ENCODE measurements at places on chromosomes 13 and 19.

DNA sequence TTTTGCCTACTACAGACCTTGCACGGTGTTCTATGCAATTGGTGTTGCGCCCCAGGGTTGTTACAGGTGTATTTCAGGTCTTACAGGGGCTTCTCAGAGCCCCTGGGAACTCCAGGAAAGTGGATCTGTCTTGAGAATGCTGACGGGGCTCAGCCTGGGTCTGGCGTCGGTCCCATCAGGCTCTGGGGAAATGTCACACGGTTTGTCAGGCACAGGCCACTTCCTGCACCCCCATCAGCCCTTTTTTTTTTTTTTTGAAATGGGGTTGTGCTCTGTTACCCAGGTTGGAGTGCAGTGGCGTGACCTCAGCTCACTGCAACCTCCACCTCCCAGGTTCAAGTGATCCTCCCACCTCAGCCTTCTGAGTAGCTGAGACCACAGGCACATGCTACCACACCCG is 13.2 kb downstream of the CLEC4G start:
- DNase-seq: no peak

- no peak for DNase-seq
Observed at GRCh38 chr13:40311356-40312101, 354.9 kb downstream of the FOXO1 start.

- no peak for DNase-seq
Observed at GRCh38 chr13:106487129-106487528, 48.3 kb downstream of the EFNB2 start.

DNA sequence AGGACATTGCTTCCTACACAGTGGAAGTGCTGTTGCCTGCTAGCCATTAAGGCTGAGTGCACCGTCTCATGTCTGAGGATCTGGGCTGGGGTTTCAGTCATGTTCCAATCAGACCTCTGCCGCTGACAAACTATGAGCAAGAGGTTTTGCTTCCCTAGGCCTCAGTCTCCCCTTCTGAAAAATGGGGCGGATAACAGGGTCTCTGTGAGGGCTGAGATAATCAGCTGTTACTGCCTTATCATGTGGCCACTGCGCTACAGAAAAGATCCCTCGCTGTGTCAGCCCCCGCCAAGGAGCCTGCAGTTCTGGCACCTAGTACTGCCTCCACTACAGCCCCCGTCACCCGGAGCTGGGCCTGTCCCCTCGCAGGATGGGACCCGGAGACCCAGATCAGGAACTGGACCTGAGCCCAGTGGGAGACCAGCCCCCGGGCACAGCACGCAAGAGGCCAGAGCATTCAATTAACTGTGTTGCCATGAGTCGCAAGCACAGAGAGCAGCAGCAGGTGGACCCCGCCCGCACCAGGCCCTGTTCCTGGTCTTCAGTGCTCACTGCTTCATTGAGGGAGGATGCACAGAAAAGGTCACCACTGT is 3.0 kb upstream of the PNKP start:
- DNase-seq: no peak

GRCh38 chr13:112769615-112770014 is 79.8 kb downstream of the ATP11A start:
- DNase-seq: no peak

DNA sequence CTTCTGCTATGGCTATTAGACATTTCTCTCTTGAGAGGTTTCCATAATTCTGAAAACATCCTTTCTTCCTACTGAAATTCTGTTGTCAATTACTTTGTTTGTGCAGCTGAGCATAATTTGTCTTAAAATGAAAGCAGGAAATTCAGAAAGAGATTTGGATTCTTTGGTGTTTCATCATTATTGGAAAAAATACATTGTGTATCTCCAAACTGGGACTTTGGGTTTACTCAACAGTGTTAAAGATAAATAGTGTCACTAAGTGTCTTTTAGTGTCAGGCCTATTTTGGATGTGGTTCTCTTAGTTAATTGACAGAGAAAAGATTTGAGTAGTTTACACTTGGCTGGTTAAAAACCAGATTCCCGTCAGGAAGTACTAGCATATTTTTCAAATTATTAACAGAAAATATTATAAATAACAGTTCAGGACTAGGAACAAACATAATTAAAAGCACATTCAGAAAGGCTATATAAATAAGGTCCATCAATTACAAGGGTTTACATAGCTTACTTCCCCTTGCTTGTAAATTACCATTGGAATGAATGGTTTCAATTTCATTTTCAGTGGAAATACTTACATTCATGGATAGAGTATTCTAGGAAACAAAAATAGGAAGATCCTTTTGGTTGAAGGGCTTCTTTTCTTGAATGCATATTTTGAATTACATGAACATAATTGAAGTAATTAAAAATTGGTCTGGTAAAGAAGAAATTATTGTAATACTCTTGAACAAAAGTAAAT is 483.1 kb downstream of the GPC6 start:
- no peak for DNase-seq

DNA sequence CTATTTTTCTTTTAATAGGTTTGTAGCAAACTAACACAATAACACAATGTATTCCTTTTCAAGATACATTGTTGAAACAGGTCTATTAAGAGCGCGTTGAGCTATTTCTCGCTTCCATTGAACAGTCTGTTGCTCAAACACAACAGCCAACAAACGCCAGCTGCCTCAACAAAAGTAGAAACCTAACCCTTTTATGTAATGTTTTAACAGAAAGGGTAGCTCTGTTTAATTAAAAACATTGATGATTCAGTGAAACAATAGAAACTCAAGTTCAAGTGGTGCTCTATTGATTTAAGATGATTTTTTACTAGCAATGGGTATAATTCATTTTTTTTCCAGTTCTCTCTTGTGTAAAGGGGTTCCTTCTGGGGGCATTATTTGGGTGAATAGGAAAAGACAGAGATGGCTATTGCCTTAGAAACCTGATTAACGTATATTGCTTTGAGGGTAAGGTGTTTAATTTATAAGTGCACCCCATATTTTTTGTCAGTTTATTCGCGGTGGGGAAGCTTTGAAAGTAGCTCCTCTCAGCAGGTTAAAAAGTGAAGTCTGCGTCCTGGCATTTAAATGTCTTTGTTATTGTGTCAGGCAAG is 14.9 kb downstream of the ZIC2 start:
- no peak for DNase-seq

- no peak for DNase-seq
Observed at GRCh38 chr13:98539666-98540065, 37.2 kb downstream of the STK24 start.

Measured in A549 (cell line).